ENCODE measurements at places on chromosomes 1 and 21. TPM values are rescaled to one million over a fixed set of nuclear protein-coding genes. Genes with fewer than 3 reads are reported as not detected.

FCAMR gene
- not detected for total RNA-seq

HSPB7 gene
- 2,323 TPM for total RNA-seq

CLCA4 gene
- 0.11 TPM for total RNA-seq

PM20D1 gene
- total RNA-seq = 0.32 TPM

ITLN2 gene
- total RNA-seq = not detected

NPHS2 gene
- not detected for total RNA-seq

ZBED6 gene
- 39.1 TPM for total RNA-seq

CENPS gene
- 2.2 TPM for total RNA-seq

METTL13 gene
- 26.8 TPM for total RNA-seq

MSTO1 gene
- 7.6 TPM for total RNA-seq

OR2T11 gene
- not detected for total RNA-seq

VHLL gene
- not detected for total RNA-seq

DNA sequence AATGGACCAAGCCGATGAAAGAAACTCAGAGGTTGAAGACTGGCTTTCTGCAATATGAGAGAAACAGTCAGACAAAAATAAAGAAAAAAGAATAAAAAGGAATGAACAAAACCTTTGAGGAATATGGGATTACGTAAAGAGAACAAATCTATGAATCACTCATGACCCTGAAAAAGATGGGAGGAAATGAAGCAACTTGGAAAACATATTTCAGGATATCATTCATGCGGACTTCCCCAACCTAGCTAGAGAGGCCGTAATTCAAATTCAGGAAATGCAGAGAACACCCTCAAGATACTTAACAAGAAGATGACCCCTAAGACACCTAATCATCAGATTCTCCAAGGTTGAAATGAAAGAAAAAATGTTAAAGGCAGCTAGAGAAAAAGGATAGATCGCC lies 705.3 kb upstream of the CHRM3 start:
- DNase-seq = no peak
- no peaks in the 10 kb centered on the region for H3K4me1 ChIP-seq
- no peaks in the 10 kb centered on the region for H3K27me3 ChIP-seq
- H3K27ac ChIP-seq = no peak overlapping the region
- H3K36me3 ChIP-seq = no peaks in the 10 kb centered on the region
- no peak overlapping the region for H3K4me3 ChIP-seq

GRCh38 chr1:116531917-116532316 lies 38.9 kb downstream of the CD58 start:
- no peak for DNase-seq
- no peak overlapping the region for H3K4me3 ChIP-seq
- H3K27me3 ChIP-seq = no peaks in the 10 kb centered on the region

- H3K27me3 ChIP-seq = no peaks in the 10 kb centered on the region
- no peak overlapping the region for H3K27ac ChIP-seq
- no peak for DNase-seq
- no peaks in the 10 kb centered on the region for H3K36me3 ChIP-seq
- no peaks in the 10 kb centered on the region for H3K4me1 ChIP-seq
Observed at GRCh38 chr1:171286032-171286705, 27.8 kb upstream of the FMO4 start.

DNA sequence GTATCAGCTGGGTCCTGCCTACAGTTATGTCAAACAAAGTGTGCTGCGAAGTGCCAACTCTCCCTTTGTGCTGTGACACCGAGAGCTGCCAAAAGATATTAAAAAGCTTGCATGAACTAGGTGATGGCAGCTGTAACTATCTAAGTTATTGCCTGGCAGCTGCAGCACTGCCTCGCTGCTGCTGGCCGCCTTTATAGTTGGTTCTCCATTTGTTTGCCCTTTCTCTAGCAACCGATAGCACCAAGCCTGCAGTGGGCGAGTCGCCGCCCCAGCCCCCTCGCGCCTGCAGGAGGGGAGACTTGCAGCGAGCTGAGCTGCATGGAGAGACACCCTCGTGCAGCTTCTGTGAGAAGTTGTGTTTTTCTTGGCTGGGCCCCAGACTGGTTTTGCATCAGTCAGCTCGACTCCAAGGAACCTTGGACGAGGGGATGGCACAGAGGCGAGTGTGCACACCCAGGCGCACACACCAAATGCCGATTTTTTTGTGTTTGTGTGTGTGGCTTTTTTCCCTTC lies 330.6 kb downstream of the RPS6KC1 start:
- no peaks in the 10 kb centered on the region for H3K36me3 ChIP-seq
- H3K27ac ChIP-seq = no peak overlapping the region
- DNase-seq = no peak

DNA sequence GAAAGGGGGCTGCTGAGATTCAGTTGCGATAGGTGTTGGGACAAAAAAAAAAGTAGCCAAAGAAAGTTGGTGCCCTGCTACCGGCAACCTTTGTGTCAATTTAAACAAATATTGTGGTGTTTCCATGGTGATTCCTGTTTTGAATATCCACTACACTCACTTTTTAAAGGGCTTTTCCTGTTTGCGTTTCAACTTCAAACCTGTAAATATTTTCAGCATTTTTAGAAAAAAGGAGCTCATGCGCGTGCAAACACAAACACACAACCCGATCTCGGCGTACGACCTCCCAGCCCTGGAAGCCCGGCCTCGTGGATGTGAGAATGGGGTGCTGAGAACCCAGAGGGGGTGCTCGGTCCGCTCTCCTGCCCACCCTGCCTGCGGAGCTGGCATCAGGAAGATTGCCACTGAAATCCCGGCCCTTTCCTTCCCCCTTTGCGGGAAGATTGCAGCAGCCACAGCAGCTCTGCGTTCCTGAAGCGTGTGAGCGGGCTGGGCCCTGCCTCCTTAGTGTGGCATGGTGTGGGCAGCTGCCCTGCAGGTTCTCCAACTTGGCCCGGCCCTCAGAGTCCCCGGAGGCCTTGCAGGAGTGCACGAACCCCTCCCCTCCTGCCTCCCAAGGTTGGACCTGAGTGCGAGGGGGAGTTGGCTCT lies 34.8 kb downstream of the CASZ1 start:
- peaks cover 14% of the 10 kb centered on the region for H3K36me3 ChIP-seq

GRCh38 chr1:2284932-2285331 lies 56.8 kb downstream of the SKI start:
- H3K27me3 ChIP-seq = no peaks in the 10 kb centered on the region
- no peak for DNase-seq
- no peak overlapping the region for H3K4me3 ChIP-seq
- peaks cover 32% of the 10 kb centered on the region for H3K4me1 ChIP-seq

- H3K36me3 ChIP-seq = no peaks in the 10 kb centered on the region
- no peaks in the 10 kb centered on the region for H3K4me1 ChIP-seq
- no peak overlapping the region for H3K4me3 ChIP-seq
- DNase-seq = no peak
- H3K27me3 ChIP-seq = no peaks in the 10 kb centered on the region
- H3K27ac ChIP-seq = no peak overlapping the region
Observed at GRCh38 chr1:120133228-120133927, 42.9 kb downstream of the SEC22B start.

GRCh38 chr1:230408971-230409370 lies 17.2 kb downstream of the PGBD5 start:
- no peak overlapping the region for H3K27ac ChIP-seq
- H3K4me3 ChIP-seq = no peak overlapping the region
- H3K27me3 ChIP-seq = no peaks in the 10 kb centered on the region
- H3K36me3 ChIP-seq = no peaks in the 10 kb centered on the region

GRCh38 chr1:43277116-43277876 lies 7.5 kb downstream of the TMEM125 start:
- no peak for DNase-seq
- no peaks in the 10 kb centered on the region for H3K36me3 ChIP-seq
- peaks cover 11% of the 10 kb centered on the region for H3K27me3 ChIP-seq
- no peaks in the 10 kb centered on the region for H3K4me1 ChIP-seq

DNA sequence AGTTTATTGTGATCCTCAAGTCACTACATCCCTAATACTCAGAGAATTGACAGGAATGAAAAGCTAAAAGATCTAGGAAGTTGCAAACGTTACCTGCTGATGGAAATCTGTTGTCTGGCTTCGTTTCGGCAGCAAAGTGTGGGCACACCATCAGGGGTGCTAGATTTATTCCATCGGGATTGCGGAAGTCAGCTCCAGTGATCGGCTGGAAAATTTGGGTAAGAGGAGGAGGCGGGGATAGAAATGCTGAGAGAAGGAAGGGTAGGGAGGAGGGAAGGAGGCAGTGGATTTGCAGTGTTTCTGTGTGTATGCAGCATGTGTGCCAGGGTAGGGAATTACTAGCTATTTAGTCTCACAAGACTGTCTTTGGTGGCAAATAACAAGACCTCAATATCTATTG lies at the start of gene CTSK:
Gene CTSK, minus strand, starts transcription at position 140 of the 400 bp plus-strand sequence. CDS start 1,455 bp downstream, outside the sequence.
- H3K4me1 ChIP-seq = no peaks in the 10 kb centered on the region
- no peak within 1 kb of the TSS for H3K27ac ChIP-seq
- H3K27me3 ChIP-seq = no peaks in the 10 kb centered on the region
- no peak for DNase-seq
- peak within 1 kb of the TSS; percentile 39 for H3K4me3 ChIP-seq
- H3K36me3 ChIP-seq = peaks cover 47% of the 10 kb centered on the region

- H3K4me3 ChIP-seq = no peak overlapping the region
- no peak for DNase-seq
- no peaks in the 10 kb centered on the region for H3K27me3 ChIP-seq
- H3K27ac ChIP-seq = no peak overlapping the region
- H3K4me1 ChIP-seq = peaks cover 43% of the 10 kb centered on the region
- H3K36me3 ChIP-seq = no peaks in the 10 kb centered on the region
Observed at GRCh38 chr1:165844114-165844798, 16.8 kb downstream of the UCK2 start.

DNA sequence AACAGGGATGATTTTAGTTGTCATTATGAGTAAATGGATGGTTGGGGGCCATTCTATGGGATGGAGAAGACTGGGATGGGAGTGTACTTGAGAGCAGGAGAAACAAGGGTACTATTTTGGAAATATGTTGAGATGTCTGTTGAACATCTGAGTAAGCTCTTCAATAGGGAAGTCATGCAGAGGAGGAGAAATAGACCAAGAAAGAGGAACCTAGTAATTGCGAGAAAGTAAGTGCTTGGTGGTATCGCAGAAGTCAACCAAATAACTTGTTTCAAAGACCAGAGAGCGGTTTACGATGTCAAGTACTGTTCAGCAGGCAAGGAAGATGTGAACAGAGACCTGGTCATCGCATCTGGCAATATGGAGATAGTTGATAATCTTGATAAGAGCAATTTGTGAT lies 22.4 kb upstream of the CHRM3 start:
- DNase-seq = no peak
- H3K4me3 ChIP-seq = no peak overlapping the region
- no peaks in the 10 kb centered on the region for H3K36me3 ChIP-seq
- H3K27ac ChIP-seq = no peak overlapping the region
- no peaks in the 10 kb centered on the region for H3K27me3 ChIP-seq

GRCh38 chr1:217647791-217648190 lies 16.6 kb downstream of the SPATA17 start:
- no peaks in the 10 kb centered on the region for H3K36me3 ChIP-seq
- DNase-seq = no peak
- H3K4me3 ChIP-seq = no peak overlapping the region
- H3K27me3 ChIP-seq = no peaks in the 10 kb centered on the region
- no peaks in the 10 kb centered on the region for H3K4me1 ChIP-seq
- H3K27ac ChIP-seq = no peak overlapping the region

- H3K4me1 ChIP-seq = no peaks in the 10 kb centered on the region
- no peaks in the 10 kb centered on the region for H3K36me3 ChIP-seq
- no peak for DNase-seq
- H3K4me3 ChIP-seq = no peak overlapping the region
- no peak overlapping the region for H3K27ac ChIP-seq
Observed at GRCh38 chr1:209791920-209792319, 7.6 kb upstream of the C1orf74 start.

DNA sequence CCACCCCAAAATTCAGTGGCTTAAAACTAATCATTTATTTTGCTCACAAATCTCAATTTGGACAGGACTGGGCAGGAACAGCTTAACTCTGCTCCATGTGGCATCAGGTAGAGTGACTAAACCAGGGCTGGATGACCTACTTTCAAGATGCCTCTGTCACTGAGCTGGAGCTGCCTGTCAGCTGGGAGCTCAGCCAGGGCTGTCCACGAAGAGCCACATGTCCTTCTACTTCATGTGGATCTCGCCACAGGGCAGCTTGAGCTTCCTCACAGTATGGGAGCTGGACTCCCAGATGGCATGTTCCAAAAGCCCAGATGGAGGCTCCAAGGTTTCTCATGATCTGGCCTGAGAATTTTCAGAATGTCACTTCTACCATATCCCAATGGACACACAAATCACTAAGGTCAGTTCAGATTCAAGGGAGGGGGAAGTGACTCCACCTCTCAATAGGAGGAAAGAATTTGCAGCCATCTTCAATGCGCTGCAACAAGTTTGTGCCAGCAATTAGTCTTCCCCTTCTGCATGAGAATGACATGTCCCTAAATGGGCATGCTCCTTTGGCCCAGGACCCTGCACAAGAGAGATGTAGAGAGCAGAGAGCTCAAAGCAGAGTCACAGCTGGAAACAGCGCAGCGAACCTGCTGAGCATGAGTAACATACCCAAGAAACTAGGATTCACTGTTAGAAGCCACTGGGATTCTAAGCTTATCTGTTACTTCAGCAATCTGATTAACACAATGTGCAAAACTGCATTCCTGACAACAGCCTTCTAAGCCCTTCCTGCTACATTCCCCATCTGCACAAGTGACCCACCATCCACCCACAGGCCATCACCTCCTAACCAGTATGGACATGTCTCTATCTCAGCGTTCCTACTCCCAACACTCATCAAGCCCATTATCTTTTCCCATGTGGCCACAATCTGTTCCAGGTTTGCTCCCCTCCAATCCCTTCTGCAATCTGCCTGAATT lies 17.0 kb downstream of the HLCS start:
- no peak overlapping the region for H3K27ac ChIP-seq
- peaks cover 4% of the 10 kb centered on the region for H3K36me3 ChIP-seq
- no peaks in the 10 kb centered on the region for H3K4me1 ChIP-seq
- H3K4me3 ChIP-seq = no peak overlapping the region
- no peaks in the 10 kb centered on the region for H3K27me3 ChIP-seq
- DNase-seq = no peak

GRCh38 chr1:234875328-234875952 lies 253.2 kb downstream of the TOMM20 start:
- H3K36me3 ChIP-seq = no peaks in the 10 kb centered on the region
- peak overlapping the region; percentile 63 for H3K27ac ChIP-seq
- no peak overlapping the region for H3K4me3 ChIP-seq
- peak; percentile 79 for DNase-seq
